Fibroblast of skin of right biceps (primary cell): ENCODE measurements at places on chromosomes 11 and 22.
A peak's percentile ranks its signal among the peaks of the same experiment; 100 is the strongest.

DNA sequence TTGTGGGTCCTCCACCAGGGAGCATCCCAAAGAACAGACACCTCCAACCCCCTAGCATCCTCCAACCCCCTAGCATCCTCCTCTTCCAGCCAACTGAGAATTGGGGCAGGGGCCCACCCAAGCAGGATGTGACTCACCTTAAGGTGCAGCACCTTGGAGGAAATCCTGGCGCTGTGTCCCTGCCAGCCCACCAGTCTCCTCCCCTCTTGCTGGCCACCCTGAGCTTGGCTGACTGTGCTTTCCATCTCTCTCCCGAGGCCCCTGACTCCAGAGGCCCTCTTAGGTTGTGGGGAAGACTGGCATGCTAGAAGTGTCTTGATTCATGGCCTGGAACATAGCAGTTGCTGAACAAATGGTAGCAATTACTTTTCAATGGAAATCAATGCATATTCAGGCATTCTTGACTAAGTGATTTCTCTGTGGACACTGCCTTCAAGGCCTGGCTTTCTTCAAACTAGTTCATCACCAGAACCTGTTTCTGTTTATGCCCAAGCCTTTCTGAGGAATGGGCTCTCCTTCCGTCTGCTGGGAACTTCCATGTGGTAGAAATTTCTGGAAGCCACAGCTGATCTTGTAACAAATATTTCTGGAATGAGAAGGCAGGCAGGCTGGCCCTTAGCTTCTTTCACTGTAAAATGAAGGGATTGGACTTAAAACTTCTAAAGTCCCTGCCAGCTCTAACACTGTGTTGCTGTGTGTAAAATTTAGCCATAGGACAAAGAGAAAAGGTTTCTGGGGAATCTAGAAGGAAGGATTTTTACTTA lies 60.5 kb downstream of the CEP164 start:
- DNase-seq, result peak; percentile 73

GRCh38 chr22:19849835-19850762 lies 4.6 kb downstream of the GNB1L start:
- no peak for DNase-seq

DNA sequence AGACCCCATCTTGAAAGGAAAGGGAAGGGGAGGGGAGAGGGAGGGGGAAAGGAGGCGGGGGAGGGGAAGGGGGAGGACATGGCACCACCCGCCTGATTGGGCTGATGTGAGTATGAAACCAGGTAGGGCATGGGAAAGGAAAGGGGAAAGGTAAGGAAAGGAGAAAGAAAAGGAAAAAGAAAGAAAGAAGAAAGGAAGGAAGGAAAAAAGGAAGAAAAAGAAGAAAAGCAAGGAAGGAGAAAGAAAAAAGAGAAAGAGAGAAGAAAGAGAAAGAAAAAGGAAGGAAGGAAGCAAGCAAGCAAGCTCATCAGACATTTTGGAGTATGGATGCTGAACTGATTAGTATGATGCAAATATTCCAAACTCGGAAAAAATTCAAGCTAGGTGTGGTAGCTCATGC lies 36.0 kb upstream of the TFIP11 start:
- no peak for DNase-seq

DNA sequence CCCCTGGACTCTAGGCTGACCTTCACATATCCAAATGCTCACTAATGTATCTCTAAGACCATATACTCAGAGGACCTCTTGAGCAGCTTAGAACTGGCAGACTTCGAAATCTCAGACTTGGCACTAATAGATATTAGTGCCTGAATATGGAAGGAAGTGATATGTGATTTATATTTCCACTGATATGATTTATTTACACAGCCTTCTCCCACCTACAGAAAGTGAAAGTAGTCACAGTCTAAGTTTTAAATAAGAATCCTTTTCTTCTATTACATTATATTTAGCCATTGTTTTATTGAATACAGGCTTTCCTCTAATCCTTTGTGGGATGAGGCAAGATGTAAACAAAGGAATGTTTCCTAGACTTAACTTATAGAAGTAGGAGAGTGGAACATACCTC lies 6.7 kb upstream of the NAV2 start:
- DNase-seq, result no peak

DNA sequence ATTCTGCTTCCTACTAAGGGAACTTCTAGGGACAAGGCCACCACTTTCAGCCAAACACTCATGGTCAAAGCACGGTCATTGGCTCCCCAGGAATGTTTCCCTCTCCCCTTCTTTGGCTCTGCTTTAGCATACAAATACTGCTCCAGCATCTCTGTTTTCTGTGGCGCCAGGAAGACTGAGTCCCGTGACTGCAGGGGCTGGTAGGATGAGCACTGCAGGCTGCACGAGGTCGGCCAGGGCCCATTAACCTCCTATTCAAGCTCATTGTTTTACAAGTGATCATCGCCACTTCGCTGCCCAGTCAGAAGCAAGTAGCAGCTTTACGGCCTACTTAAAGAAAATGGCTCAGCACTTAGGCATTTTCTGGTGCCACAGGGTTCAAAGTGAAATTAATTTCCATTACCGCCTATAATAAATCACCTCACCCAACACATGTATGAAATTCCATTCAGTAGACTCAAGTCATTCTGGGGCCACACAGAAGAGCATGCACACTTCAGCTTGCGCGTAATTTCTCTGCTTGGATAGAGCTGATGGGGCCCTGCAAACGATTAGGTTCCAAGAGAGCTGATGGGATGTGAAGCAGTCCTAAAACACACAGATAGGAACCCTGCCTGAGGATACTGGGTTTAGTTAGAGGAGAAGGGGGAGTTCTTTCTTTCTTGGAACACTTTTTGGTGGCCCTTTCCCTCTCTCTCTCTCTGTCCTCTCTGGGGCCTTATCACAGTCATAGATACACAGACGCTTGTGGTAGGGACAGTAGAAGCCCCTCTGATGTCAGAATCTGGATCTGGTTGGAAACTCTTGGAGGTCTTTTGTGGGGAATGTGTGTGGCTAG lies 173.7 kb downstream of the KIF18A start:
- peak; percentile 100 for DNase-seq

DNA sequence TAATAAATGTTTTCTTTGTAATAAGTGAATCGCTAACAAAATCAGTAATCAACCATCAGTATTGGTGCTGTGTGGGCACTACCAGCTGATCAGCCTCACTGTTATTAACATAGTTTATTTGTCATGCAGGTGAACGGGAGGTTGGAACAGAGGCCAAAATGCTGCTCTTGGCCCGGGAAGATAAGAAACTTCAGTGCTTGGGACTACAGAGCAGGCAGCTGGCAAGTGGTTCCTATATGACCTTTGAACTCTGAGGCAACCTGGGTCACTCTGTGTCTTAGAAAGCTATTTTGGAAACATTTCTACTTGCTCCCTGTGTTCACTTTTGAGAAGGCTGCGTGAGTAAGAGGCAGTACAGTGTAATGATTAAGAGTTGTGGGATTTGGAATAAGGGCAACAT lies 36.5 kb upstream of the DNAJB13 start:
- no peak for DNase-seq

- DNase-seq, result no peak
These were observed 27.6 kb downstream of the BCR start for GRCh38 chr22:23207729-23208393.

- DNase-seq, result no peak
These were observed 6.7 kb upstream of the SF1 start for GRCh38 chr11:64784813-64785581.

GRCh38 chr11:75558939-75559843 lies 2.9 kb upstream of the SERPINH1 start:
- DNase-seq, result peak; percentile 96

DNA sequence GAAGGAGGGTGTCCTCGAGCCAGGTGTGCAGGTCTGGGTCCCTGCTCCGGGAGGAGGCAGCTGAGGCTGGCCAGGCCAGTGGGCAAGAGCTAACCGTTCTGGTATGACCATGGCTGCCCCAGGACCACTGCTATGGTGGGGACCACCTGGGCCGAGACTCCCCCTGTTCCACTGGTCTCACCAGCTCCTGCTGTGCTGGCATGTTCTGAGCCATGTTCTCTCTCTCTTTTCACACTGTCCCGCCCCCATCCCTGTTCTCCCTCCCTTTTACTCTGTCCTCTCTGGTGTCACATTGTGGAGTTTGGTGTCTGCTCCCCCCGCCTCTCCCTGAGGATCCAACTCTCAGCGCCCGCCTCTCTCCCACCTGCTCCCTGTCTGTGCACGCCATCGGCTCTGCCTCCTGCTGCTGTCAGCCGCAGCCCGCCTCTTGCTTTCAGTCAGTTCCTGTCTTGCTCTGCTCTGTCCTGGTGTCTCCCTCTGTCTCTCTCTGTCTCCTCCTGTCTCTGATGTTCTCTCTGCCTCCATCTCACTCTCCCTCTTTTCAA lies 66.4 kb downstream of the LRRC32 start:
- DNase-seq, result no peak

DNA sequence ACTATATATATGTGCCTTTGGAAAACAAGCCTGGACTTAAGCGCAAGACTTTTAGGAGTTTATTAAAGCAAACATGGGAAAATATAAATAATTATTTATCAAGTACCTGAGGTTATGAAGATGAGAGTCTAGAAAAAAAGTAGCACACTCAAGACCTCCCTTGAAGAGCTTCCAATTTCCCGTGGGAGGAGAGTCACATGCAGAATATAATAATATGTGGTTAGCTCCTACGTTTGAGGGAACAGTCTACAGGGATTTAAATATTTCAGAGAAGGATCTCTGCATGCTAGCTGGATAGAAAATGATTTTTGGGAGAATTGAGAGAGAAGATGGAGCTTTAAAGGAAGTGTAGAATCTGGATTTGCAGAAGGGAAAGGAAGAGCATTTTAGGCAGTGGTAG lies 183.8 kb downstream of the SWAP70 start:
- peak; percentile 63 for DNase-seq

GRCh38 chr22:44019846-44020245 lies 4.3 kb upstream of the PARVB start:
- peak; percentile 77 for DNase-seq

- no peak for DNase-seq
These were observed 225.4 kb upstream of the CHORDC1 start for GRCh38 chr11:90448256-90448655.

DNA sequence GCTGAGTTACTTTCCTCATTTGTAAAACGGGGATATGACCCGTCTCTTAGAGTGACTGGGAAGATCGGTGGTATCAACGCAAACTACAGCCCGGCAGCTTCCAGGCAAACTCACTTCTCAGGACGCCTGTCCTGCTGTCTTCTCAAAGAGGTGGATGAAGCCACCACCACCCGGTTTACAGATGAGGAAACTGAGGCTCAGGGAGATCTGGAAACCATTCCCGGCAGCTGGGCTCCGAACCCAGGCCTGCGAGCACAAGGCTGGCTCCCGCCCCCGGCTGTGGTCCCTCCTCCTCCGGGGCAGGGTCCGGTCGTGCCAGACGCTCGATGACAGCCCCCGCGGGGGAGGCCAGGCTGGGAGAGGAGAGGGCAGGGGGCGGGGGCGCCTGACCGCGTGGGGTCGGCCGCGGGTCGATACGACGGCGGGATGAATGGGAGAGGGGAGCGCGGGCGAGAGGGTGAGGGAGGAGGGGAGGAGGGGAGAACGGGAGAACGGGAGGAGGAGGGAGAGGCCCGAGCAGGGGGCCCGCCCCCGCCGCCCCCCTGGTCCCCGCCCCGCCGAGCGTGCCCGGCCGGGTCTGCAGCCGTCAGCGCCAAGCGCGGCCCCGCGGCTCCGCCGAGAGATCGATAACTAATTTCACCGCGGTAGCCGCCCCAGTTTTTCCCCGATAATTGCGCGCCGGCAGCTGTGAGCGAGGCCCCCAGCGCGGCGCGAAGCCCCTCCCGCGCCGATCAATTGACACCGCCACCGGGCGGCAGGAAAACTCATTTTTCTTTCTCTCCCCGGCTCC lies 14.0 kb downstream of the IGLL1 start:
- no peak for DNase-seq

GRCh38 chr11:65121447-65121864 lies 478 bp downstream of the FAU start:
- DNase-seq, result no peak

GRCh38 chr11:98561252-98561651 lies 459.5 kb upstream of the CNTN5 start:
- DNase-seq, result no peak

GRCh38 chr11:44548032-44548695 lies 17.3 kb upstream of the CD82 start:
- DNase-seq, result no peak

DNA sequence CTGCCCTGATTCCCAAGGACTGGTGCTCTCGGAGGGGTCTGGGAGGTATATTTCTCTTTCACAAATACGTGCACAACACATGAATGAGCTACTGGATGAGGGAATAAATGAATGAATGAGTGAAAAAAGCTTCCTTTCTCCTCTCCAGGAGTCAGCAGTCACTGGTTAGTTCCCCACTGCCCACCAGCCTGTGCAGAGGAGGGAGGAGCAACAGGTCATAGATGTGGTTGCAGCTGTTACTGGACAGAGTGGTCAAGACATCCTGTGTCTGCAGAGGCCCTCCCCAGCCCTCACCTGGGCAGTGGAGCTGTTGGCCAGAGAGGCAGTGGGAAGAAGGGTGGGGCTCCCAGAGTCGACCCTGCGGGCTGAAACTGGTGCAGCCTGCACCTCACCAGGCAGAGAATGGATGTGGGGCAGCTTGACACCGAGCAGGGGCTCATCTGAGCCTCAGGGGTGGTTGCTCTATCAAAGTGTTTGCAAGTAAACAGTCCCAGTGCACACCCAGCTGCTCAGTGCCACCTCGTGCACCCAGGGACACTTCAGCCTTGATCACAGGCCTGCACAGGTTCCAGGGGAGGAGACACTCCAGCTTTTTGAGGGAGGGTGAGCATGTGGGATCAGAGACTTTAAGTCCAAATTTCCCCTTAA lies 1.4 kb upstream of the VPREB1 start:
- DNase-seq, result no peak

GRCh38 chr11:113193946-113194345 lies 120.4 kb upstream of the TTC12 start:
- no peak for DNase-seq

DNA sequence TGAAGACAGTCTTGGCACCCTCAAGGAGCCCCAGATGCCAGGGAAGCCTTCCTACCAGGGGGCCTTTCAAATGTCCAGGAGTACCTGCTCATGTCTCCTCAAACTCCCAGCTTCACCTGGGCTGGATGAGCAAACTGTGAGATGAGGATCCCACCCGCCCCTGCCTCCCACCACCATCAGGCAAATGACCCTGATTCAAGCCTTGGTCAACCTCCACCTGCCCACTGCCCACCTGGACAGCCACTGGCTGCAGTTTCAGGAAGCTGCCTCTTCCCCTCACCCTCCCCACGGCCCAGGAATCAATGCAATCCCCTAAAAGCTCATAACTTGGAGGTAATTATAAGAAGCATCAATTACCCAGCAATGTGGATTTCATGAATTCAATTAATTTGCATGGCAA lies 122.7 kb downstream of the BUD13 start:
- no peak for DNase-seq

- DNase-seq, result no peak
These were observed 4.6 kb downstream of the SNAP29 start for GRCh38 chr22:20863366-20863765.

DNA sequence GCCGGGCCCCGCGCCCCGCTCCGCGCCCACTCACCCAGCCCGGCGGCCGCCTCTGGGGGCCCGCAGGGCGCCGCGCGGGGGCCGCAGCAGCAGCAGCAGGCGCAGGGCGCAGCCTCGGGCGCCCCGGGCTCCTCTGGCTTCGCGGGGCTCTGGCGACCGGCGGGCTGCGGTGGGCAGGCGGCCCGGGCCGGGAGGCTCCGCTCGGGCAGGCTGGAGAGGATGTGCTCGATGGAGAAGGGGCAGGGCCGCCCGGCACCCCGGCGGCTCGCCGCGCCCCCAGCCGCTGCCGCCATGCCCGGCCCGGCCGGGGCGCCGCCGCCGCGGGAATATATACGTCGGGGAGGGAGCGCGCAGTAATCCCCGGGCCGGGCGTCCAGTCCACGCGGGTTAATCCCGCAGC lies at the start of gene GSC2:
TSS of gene GSC2 (minus strand) at position 302 of the 400 bp plus-strand sequence. CDS start at position 293, 9 bp downstream.
- DNase-seq, result no peak
